ENCODE measurements at places on chromosomes 12 and 14. TPM values are rescaled to one million over a fixed set of nuclear protein-coding genes. Genes with fewer than 3 reads are reported as not detected.

DNA sequence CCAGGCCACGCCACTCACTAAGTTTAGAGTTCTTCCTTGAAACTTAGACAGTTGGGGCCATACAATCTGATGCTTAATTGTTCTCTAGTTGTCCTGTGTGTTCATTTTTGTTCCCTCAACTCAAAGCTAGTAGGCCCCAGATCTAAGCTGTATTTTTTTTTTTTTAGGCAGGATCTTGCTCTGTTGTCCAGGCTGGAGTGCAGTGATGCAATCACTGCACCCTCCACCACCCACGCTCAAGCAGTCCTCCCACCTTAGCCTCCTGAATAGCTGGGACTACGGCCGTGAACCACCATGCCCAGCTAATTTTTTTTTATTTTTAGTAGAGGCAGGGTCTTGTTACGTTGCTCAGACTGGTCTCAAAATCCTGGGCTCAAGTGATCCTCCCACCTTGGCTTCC, 7.5 kb downstream of the TNFRSF1A start:
- DNase-seq = no peak

DNA sequence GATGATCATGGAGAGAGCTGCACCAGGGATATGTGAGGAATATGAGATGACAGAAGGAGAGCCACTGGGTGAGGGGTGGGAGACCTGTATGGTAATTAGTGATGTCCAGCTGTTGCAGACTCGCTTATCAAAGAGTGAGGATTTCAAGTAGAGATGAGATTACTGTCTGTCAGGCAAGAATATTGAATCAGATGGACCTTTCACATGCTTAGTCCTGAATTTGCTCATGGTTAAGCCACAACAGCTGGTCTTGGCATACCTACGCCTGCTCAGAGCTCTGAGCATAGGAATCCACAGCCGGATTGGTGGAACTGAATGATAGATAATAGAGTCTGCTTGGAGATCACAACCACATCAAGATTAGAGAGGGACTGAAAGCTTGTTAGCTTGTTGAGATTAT, 115.2 kb upstream of the ARHGAP5 start:
- DNase-seq = no peak

The CAPS2 gene
- 12.4 TPM for total RNA-seq

The NID2 gene
- 14.6 TPM for total RNA-seq

GRCh38 chr12:129961856-129962255, 58.0 kb upstream of the TMEM132D start:
- no peak for DNase-seq

DNA sequence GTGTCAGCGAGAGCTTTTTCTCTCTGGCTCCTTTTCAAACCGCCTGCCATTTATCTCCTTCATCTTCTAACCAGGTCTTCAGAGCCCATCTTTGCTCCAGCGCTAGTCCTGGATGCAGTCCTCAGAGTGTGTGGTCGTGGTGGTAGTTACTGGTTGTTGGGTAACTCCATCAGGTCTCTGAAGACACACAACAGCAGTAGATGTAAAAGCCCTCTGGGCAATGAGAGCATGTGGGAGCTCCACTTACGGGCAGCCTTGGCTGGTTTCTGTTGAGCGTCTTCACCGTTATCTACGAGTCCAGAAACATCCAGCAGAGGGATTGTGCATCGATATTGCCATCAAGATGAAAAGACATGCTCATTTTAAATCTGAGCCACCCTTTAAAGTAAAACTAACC, 61.2 kb downstream of the FBXL14 start:
- DNase-seq = no peak

DNA sequence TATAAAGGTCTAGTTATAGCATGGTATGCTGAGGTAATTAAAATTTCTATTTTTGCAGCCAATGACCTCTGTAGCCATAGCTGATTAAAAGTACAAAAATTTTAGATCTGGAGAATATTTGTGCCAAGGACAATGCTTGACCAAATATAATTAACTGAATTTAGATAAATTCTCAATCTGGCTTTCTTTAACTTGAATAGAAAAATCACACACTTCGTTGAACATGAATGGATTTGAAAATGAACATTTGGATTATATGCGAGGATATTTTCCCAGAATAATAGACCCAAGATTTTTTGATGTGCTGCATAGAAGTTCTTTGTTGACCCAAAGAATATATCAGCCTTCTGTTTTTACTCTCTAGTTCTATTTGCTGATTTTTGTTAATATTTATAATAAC, 38.4 kb upstream of the G2E3 start:
- DNase-seq = no peak

DNA sequence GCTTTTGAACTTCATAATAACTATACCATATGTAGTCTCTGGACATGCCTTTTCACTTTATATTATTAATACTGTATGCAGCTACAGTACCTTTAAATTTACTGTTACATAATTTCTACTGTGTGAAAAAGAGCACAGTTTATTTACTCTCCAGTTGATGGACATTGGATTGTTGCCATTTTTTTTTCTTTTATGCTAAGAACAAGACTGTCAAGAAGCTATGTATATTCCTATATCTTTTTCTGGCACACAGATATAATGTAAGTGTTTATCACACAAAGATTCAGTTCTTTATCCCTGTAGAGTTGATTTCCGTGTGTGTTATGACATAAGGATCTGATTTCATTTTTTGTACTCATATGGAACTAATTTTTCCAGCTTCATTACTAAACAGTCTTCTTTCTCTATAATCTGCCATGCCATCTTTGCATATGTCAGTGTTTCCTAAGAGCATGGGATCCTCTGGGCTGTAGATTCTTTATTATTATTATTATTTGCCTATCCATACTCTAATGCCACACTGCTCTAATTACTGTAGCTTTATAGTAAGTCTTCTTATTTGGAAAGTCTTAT, 593.0 kb upstream of the ATP2B1 start:
- no peak for DNase-seq

DNA sequence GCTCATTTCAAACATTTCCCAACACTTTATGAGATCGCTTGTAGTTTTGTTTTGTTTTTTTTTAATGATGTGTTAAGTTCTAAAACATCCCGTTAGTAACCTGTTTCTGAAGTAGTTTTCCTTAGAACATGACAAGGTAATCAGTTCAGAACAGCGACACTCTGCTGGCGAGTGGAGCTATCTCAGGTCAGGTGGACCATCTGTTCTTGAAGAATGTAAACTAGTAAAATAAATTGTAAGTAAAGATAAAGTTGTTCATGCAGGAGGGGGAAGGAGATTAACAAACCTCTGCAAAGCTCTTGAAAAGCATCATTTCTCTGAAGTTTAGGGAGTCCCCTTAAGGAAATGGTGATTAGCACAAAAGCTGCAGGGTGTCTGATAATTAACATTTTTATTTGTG, 71.9 kb upstream of the DACT1 start:
- DNase-seq = no peak

GRCh38 chr12:54126029-54126695, 62.6 kb downstream of the SMUG1 start:
- peak; percentile 26 for DNase-seq

- DNase-seq = no peak
Measured at GRCh38 chr12:109952160-109952858, 43.9 kb downstream of the GIT2 start.

DNA sequence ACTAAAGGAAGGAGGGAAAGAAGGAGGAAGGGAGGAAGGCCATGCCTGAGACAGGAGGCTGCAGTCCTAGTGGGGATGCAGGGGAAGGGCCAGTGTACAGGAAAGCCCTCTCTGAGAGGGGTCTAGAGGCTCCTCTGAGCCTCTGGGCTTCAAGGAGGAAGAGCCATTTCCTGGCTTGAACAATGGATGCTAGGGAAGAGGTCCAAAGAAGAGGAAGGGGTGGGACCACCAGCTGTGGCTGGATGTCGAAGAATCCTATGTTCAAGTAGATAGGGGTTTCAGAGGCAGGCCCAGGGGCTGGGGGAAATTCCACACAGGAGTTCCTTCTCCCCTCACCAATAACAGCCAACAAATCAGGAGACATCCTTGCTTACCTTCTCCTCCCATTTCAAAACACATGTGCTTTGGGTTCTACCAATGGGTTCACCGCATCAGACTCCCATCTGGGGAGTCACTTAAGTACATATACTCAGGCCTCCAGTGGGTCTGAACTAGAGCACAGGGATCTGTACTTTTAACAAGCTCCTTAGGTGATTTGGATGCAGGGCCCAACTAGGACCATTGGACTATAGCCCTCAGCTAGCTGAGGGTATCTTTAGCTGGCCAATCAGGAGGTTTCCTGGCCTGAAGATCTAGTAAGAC, 32.4 kb downstream of the PRPF40B start:
- no peak for DNase-seq

GRCh38 chr12:15193946-15194345, 27.3 kb downstream of the RERG start:
- DNase-seq = no peak

DNA sequence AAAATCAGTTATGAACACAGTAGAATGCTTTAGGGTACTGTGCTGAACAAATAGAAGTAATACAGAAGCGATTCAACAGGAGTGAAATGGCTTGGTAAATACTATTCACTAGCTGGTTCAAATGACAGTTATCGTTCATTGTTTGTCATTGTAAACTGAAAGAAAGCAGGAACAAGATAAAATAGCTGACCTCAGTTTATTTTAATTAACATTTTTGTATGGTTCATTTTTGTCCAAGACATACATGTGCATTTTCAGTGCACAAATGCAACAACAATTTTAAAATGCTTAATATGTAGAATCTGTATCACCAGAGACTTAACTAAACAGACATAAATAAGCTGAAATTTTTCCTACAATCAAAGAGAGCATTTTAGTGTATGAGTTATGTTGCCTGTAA, 49.9 kb downstream of the ALX1 start:
- no peak for DNase-seq

DNA sequence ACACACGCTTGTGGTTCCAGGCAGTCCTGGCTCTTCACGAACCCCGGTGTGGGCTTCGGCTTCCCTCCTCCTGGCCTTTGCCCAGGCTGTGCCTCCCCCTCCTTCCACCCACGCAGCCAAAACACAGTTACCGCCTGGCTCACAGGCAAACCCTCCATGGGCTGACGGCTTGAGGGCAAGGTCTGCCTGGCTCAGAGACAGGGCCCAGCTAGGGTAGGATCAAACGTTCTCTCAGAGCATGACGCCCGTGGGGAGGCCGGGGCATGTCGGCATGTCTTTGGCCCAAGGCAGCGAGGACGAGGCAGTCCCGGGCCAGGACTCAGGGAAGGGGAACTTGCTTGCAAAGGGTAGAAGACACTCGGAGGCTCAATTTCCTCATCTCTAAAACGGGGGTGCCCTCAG, 2.1 kb downstream of the SLC25A47 start:
- DNase-seq = no peak

GRCh38 chr14:53432378-53432802, 279.3 kb upstream of the DDHD1 start:
- no peak for DNase-seq

GRCh38 chr12:100199347-100200149, 1.1 kb upstream of the ACTR6 start:
- peak; percentile 61 for DNase-seq

The ANKRD33 gene
- not detected for total RNA-seq

DNA sequence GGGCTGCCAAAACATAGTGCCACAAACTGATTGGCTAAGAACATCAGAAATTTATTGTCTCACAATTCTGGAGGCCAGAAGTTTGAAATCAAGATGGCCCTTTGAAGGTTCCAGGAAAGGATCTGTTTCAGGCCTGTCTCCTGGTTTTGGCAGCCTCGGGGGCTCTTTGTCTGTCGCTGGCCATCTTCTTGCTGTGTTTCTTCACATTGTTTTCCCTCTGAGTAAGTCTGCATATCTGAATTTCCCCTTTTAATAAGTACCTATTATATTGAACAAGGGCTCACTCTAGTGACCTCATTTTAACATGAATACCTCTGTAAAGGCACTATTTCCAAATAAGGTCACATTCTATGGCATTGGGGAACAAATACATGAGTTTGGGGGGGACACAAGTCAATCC, 467.1 kb upstream of the MGAT4C start:
- DNase-seq = no peak

- no peak for DNase-seq
Measured at GRCh38 chr12:209851-210250, 4.1 kb downstream of the SLC6A12 start.

DNA sequence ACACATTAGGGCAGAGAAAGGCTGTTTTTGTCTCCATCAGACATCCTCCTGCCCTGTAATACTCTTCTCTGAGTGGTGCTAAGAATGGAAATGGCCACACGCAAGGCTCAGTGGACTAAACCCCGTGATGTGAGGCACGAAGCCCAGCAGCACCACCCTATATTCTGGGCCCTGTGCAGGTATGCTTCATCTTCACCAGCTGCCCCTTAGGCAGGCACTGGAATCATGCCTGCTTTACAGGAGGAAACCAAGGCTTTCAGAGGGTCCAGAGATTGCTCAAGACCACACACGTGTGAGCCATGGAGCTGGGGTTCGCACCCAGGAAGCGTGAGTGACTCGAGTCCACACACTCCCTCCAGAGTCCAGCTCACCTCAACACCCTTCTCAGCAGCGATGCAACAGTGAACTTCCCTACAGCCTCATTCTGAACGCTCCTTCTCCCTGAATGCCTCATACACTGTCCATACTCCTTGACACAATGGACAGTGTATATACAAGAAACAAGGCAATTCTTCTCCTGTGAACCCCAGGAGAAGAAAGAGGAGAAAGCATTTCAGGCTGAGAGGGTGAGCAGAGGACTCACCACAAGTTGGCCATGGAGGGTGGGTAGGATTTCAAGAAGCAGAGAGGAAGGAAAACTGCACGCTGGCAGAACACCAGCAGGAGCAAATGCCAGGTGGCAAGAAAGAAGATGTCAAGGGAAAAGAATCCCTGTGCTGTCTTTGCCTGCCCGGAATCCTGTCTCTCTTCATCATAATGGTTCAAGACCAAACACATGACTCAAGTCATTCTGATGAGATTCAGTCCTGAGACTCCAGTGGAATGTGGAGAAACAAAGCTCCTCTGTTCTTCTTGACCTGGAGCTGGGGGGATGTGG, 39.1 kb downstream of the NT5DC3 start:
- DNase-seq = no peak

- DNase-seq = no peak
Measured at GRCh38 chr14:75978249-75978731, 3.5 kb downstream of the TGFB3 start.

- no peak for DNase-seq
Measured at GRCh38 chr14:64958743-64959142, 13.4 kb downstream of the RAB15 start.
